Urothelium cell line (cell line): ENCODE measurements at places on chromosomes 5 and 9.

GRCh38 chr5:84287951-84288350 lies 96.7 kb downstream of the EDIL3 start:
- peak; percentile 63 for DNase-seq

DNA sequence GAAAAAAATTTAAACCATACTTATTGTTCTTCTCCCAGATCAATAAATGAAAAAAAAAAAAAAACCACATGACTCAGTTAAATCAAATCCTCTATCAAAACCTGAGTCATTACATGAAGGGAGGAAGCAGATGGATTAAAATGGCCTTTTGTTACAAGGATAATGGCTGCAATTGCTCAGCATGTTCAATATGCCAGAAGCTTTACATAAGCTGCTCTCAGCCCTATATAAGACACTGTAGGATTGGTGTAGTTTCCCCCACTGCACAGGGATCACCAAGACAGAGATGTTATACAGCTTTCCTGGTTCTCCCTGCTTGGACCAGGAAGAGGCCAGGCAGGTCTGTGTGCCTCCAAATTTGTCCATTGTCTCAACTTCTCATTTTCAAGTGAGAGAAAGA lies 101.6 kb upstream of the MAP1B start:
- DNase-seq, result no peak

- no peak for DNase-seq
Measured at GRCh38 chr5:12272389-12272788, 368.1 kb upstream of the CTNND2 start.

GRCh38 chr5:13695076-13695712 lies 249.3 kb downstream of the DNAH5 start:
- DNase-seq, result peak; percentile 43

DNA sequence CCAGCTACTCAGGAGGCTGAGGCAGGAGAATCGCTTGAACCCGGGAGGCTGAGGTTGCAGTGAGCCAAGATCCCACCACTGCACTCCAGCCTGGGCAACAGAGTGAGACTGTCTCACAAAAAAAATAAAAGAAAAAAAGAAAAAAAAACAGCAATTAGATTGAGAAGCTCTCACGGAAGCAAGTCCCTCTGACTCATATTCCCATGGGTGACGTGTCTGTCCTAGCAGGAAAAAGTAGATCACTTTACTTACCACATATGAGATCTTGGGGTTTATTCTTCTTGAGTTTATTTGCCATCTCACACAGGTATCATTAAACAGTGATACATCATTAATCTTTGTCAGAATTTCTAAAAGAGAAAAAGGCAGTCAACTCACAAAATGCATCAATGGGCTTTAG lies 62.6 kb downstream of the SUSD1 start:
- DNase-seq, result peak; percentile 69

DNA sequence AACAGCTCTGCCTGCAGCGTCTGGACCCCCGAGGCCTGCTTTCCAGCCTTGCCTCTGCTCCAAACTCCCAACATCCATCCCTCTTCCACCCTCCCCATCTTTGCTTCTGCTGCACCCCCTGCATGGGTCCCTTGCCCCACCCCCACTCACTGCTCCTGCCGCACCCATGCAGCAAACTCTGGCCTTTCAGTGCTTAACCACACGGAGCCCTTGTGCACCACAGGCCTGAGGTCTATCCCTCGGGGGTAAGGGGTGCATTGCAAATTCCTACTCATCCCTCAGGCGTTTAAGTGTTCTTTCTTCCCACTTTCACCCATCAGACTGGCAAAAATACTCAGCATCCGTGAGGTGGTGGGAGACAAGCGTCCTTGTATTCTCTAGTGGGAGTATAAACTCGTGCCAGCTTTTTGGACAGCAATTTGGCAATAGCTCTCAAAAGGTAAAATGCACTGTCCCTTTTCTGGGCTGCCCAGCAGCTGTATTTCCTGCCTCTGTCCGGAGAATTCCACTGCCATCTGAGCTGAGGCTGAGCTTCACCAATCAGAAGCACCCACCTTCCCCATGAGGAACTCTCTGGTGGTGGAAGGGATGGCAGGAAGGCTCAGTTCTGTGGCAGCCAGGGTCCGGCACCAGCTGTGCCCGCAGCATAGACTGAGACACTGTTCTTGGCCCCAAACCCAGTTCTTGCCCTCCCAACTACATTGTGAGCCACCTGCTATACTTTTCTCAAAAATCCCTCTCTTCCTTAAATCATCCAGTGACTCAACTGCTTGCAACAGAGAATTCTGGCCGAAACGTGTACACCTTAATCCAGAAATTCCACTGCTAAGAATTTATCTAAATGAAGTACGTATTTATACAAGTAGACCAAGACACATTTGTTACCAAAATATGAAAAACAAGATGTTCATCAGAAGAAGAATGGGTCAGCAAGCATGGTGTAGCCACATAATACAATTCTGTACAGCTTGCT lies 15.0 kb downstream of the PSMB7 start:
- DNase-seq, result no peak

DNA sequence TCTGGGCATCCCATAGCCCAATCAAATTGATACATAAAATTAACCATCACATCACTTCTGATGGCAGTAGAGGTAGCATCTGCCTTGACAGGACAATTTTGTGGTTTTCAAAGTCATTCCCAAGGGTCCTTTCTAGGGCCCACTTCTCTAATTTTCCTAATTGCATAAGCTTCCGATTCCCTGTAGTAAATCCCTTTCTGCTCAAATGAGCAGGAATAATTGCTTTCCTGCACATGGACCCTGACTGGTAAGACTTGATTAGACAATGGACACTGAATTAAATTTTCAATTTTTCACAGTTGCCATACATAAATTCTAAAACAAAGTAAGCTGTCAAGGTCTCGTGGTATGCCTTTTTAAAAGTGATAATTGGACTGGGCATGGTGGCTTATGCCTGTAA lies 22.0 kb upstream of the IL17B start:
- no peak for DNase-seq

- DNase-seq, result no peak
Measured at GRCh38 chr5:143564417-143564816, 160.9 kb upstream of the NR3C1 start.

- no peak for DNase-seq
Measured at GRCh38 chr5:23483090-23483489, 24.3 kb upstream of the PRDM9 start.

DNA sequence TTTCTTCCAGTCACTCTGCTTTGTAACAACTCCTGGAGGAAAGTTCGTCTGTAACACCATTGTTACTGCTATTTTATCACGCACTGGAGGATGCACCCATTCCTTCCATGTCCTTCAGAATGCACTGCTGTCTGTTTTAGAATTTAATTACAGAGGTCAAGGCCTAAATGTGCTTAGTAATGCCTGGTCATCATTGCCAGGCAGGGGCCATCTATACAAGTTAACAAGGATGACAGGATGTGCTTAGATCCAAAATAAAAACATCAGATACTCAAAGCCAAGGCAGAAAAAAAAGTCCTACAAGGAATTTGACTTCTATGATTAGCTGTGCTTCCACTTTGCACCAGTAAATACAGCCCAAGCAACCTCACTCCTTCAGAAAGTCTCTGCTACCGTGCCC lies 371.4 kb downstream of the SEMA5A start:
- DNase-seq, result no peak

DNA sequence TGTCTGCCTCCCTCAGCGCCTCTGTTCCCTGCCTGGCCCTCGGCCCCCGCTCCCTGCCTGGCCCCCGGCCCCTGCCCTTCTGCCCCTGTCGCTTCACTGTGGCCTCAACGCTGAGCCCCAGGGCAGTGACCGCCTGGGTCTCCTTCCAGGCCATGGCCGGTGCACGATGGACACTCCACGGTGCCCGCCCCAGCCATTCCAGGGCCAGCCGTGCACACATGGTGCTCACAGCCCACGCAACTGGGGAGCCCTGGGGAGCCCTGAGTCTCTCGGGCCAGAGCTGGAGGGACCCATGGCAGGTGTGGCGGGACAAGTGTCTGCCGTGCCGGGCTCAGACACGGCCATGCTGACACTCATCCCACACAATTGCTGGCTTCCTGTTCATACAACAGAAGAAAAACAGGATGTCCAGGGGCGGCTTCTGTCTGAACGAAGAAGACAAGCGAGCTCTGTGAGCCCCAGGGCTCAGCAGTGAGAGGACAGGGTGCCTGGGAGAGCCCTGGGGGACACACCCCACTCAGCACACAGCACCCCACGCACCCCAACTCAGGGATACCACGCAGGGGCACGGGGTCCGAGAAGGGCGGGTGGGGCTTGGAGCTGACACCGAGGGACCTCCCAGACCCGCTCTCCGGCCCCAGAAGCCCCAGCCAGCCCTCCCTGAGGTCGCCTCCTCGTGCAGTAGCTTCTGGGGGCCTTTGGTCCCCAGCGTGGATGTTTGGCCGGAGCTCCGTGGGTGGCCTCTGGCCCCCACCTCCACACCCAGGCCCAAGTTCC lies 35.7 kb downstream of the EXD3 start:
- DNase-seq, result no peak

DNA sequence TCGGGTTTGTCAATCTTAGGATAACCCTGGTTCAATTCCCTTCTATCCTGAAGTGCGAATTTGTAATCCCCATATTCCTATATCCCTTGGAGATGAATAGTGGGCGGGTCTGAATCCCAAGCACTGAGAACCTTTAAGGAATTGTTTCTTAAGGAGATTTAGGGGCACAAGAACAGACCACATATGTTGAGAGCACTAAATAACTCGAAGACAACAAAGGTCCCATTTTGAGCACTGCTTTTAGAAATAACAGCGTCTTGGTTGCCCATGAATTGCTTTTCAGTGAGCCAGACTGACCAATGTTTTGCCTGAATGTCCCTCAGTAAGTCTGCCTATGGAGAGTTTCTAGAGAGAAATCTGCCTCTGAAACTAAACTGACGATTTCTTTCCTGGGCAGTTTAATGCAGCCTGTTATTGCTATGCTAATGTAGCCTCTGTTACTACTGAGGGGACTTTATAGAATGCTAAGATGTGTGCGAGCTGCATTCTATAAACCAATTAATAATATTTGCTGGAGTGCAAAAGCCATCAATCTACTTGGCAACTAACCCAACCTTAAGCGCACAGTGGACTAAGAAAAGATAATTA lies 445.0 kb upstream of the DMAC1 start:
- DNase-seq, result no peak

GRCh38 chr9:34956648-34957047 lies 1.4 kb upstream of the PHF24 start:
- no peak for DNase-seq

- no peak for DNase-seq
Measured at GRCh38 chr5:119751734-119752094, 122.4 kb downstream of the FAM170A start.

- DNase-seq, result no peak
Measured at GRCh38 chr9:128323212-128323730, 632 bp downstream of the COQ4 start.

GRCh38 chr5:119390404-119390803 lies 34.6 kb downstream of the TNFAIP8 start:
- no peak for DNase-seq

- no peak for DNase-seq
Measured at GRCh38 chr5:87827539-87827938, 414.8 kb upstream of the CCNH start.

DNA sequence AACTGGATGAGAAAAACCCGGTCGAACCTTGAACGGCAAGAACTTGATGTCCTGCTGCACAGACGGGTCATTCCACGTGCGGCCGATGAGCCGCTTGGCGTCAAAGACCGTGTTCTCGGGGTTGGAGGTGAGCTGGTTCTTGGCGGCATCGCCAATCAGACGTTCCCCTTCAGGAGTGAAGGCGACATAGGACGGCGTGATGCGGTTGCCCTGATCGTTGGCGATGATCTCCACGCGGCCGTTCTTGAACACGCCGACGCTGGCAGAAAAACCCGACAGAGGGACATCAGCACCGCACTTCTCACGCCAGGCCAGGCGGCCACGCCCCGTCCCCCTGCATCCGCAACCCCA lies 519 bp downstream of the HSPA5 start:
- peak; percentile 7 for DNase-seq

DNA sequence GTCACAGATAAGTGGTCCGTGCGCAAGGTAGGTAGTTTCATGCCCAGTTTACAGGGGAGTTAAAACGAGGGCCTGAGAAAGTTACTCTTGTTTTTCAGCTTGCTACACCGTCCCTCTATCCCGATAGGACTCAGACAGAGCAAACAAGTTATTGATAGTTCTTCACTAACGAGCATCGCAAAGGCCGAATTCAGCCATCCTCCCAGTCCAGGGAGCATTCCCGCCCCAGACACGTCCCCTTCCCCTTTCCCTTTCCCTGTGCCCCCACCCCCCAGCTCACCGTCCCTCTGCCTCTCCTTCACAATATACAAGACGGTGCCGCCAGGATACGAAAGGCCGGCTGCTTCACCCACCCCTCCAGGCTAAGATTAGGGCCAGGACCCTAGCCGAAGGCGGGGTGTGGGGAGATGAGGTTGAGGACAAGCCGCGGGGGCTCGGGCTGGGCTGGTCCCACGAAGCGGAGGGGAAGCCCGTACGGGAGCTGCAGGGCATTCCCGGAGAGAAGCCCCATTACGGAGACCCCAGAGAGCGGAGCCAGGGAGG lies 599 bp downstream of the KIAA1191 start:
- no peak for DNase-seq

- DNase-seq, result peak; percentile 62
Measured at GRCh38 chr9:131394464-131395156, 724 bp downstream of the PRRC2B start.

DNA sequence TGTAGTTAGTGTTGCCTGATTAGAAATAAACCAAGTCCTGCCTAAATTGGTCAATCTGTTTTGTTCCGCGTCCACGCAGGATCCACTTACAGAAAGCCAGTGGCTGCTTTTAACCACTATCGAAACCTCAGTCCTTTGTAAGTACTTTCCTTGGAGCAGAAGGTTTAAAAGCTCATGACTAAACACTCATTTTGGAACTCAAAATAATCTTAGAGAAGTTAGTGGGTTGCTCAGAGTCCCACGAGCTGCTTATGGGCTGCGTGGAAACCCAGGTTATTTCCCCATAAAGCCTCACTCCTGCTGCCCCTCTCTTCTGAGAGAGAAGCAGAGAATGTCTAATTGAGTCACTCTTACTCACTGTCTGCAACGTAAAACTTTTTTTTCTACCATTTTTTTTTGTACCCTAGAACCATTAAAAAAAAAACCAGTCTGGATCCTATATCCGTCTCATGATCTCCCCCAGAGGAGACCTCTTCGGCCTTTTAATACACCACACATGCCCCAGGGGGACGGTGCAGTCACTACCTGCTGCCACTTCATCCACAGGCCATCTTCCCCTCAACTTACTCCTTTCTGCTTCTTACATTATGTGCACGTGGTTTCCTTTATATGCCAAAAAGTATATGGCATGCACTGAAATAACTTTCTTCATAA lies 7.6 kb downstream of the BASP1 start:
- DNase-seq, result no peak

DNA sequence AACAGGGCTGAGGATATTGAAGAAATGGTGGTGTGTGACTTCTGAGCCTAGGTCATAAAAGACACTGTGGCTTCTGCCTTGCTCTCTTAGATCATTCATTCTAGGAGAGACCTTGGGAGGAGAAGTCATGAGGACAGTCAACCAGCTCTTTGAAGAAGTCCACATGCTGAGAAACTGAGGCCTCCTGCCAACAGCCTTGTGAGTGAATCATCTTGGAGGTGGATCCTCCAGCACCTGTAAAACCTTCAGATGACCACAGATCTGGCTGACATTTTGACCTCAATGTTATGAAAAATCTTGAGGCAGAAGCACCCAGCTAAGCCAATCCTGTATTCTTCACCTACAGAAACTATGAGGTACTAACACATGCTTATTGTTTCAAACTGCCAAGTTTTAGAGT lies 165.9 kb downstream of the CARTPT start:
- DNase-seq, result no peak
